ENCODE measurements at places on chromosomes 1 and 21.

- DNase-seq = no peak
Measured at GRCh38 chr1:115496904-115497527, 144.8 kb upstream of the VANGL1 start.

DNA sequence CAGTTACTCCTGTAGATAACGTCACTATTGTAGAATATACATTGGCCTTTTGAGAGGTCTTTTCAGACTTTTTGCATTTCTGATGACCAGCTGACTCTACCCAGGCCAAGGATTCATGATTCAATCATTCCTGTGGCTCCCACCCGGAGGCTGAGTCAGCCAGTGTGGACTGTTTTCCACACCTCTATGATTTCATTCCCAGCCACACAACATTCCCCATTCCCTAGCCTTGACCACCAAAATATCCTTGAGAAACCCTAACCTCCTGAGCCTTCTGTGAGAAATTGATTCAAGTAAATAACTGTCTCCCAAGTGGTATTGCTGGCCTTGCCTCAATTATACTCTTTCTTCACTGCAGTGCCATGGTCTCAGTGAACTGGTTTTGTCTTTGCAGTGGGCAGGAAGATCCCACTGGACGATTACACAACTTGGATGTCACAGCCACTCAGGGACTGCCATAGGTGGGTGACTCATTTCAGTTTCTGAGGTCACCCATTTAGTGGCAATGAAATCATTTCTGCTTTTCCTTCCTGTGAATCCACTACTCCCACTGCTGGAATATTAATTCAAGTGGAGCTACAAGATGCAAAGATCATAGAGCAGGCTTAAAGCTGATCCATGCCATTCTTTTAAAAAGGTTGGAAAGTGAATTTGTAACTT, 518.6 kb upstream of the ZP4 start:
- DNase-seq = no peak

DNA sequence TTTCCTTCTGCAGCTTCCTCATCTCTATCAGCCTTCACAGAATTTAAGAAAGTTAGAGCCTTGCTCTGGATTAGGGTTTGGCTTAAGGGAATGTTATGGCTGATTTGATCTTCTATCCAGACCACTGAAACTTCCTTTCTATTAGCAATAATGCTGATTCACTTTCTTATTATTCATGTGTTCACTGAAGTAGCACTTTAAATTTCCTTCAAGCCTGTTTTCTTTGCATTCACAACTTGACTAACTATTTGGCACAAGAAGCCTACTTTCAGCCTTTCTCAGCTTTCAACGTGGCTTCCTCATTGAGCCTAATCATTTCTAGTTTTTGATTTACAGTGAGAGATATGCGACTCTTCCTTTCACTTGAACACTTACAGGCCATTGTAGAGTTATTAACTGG, 528.5 kb downstream of the PLPP3 start:
- no peak for DNase-seq

GRCh38 chr1:159163614-159164228, 7.7 kb upstream of the CADM3 start:
- DNase-seq = no peak

- DNase-seq = no peak
Measured at GRCh38 chr1:229203030-229203751, 67.7 kb upstream of the RAB4A start.

GRCh38 chr1:17736625-17737024, 18.5 kb upstream of the ACTL8 start:
- DNase-seq = no peak

Data from right lobe of liver (tissue), 6 donors.